Activated naive CD4-positive, alpha-beta T cell treated with anti-CD3 and anti-CD28 coated beads, Interleukin-2, amount 50 U/mL, for 16 hours (primary cell): ENCODE measurements at places on chromosomes 7 and 10.

- DNase-seq, result no peak
Measured at GRCh38 chr7:220151-220841, 27.9 kb downstream of the FAM20C start.

GRCh38 chr7:80187727-80188126 is 53.1 kb downstream of the GNAI1 start:
- no peak for DNase-seq

- no peak for DNase-seq
Measured at GRCh38 chr7:157517782-157518513, 181.1 kb downstream of the DNAJB6 start.

- DNase-seq, result no peak
Measured at GRCh38 chr7:2473496-2474180, 2.6 kb downstream of the GRIFIN start.

DNA sequence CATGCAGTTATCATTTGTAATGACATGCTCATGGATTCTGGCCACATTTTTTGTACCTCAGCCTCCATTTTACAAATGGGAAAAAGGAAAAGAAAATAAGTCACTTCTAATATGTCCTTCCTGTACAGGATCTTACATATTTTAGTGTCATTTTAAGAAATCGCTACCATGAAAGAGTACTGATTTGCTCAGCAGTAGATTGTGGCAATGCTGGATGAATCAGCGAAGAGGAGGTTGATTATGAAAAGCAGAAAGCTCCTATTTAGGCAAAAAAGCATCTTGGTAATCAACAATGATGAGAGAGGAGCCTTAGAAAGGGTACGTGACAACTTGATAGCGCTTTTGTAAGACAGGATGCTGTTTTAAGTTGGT is 522.9 kb downstream of the PARD3 start:
- DNase-seq, result no peak

GRCh38 chr7:41508755-41509154 is 194.1 kb downstream of the INHBA start:
- DNase-seq, result no peak

DNA sequence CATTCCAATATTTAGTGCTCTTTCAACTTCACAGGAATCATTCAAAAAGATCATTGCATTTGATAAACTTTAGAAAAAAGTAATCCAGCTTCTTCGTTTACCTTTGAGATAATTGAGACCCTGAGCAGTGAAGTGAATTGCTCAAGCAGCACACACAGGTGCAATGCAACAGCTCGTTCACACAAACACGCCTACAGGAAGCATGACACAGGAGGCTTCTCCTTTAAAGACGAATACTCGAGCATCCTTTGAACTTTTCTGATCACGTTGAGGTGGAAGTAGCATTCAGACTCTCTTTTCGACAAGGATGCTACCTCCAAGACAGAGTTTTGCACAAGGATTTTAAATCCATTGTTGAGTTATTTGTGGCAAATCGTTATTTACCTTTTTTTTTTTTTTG is 18.0 kb upstream of the RSU1 start:
- peak; percentile 39 for DNase-seq

DNA sequence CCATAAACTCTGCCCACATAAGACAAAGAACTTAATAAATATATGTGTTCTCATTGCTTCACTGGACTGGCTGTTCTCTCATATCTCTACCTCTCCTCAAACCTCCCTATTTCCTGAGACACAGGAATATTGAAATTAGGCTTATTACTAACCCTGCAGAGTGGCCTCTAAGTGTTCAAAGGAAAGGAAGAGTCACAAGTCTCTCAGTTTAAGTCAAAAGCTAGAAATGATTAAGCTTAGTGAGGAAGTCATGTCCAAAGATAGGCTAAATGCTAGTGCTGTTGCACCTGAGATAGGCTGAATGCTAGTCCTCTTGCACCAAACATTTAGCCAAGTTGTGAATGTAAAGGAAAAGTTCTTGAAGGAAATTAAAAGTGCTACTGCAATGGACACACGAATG is 41.1 kb downstream of the GNAI1 start:
- DNase-seq, result no peak

DNA sequence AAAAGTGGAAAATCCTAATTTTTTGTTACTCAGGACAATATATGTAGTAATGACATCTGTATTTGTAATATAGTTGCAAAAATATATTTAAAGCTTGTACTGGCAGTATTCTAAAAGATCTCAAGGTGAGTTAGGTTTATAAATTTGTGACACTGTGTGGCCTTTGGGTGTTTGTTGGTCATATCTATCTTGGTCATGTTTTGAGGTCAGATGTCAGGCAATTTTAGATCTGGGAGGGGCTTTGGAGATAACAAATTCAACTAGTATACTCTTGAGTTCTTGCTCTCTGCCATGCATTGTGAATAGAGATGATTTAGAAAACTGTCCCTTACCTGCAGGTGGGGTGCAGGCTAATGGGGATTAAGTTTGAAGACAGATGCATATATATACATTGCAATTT is 3.1 kb downstream of the TBC1D12 start:
- DNase-seq, result no peak

DNA sequence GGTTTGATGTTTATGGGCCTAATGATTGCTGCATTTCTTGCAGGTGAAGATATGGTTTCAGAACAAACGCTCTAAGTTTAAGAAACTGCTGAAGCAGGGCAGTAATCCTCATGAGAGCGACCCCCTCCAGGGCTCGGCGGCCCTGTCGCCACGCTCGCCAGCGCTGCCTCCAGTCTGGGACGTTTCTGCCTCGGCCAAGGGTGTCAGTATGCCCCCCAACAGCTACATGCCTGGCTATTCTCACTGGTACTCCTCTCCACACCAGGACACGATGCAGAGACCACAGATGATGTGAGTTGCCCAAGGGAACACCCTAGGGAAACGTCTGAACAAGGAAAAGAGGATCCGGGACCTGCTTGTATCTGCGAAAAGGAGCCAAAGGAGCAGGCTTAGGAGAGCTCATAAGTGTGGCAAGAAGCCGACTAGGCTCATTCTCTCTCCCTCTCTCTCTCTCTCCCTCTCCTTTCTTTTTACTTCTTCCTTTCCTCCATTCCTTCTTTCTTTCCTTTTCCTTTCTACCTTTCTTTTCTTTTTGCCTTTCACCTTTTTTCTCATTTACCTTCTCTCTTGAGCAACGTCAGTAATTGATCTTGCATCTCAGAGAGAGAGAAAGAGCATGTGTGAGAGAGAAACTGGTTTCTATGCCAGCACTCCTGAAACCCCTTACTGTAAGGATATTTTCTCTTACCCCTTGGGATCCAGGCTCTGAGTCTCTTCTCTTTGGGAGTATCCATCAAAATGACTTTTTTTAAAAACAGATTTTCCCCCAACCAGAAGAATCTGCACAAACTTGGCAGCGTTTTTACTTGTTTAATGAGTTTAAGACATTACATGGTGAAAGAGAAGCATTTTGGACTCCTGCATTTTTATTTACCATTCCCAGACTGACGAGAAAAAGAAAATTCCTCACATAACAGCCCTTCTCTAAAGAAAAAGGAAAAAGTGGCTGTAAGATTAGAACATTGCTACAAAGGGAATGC is 4.7 kb downstream of the DLX6 start:
- no peak for DNase-seq

DNA sequence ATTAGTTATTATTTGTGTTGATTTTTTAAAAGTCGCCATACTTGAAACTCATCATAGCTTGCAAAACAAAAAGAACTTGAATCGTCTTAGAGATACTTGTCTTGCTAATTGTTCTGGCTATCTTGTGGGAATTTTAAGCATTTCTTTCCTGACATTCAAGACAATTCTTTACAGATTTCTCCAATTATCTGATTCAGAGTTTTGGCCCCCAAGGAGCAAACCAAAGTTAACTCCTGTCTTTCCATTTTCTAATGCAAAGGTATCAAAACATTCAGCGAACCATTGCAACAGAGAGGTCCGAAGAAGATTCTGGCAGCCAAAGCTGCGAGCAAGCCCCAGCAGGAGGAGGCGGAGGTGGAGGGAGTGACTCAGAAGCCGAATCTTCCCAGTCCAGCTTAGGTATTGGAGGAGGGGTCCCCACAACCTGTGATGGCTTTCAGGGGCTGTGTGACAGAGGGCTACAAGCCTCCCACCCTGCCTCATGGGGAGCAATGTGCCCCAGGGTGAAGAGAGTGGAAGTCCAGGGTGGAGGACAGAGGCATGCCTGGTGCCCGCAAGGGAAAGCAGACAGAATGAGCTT is 119.4 kb upstream of the STK17A start:
- no peak for DNase-seq

GRCh38 chr7:96179341-96179740 is 142.6 kb downstream of the SLC25A13 start:
- no peak for DNase-seq

GRCh38 chr7:47536661-47537611 is 45.0 kb downstream of the TNS3 start:
- DNase-seq, result no peak

DNA sequence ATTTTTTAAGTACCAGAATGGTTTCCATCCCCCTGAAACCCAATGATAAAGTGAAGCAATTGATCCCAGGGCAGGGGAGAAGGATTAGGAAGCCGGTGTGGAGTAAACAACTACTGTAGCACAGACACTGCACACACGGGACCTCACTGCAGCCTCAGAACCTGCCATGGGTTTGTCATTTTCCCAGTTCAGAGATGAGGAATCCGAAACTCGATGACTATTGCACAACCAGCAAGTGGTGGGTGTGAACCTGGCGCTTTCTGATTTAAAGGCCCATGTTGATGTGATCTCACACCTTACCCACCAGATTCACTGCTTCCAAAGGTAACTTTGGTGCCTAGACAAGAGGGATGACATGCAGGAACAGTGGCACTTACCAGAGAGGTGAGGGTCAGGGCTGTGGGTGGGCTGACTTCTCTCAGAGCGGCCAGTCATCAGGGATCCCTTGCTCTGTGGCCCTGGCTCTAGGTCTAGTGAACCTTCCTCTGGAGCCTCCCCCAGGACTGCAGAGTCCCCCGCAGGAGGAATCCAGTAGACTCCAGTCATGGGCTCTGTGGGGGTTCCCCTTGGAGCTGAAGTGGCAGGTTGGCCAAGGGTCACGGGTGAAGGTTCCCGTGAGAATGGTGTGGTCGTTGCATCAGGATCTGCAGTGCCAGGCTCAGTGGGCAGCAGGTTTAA is 62.8 kb downstream of the PKD1L1 start:
- DNase-seq, result no peak

- no peak for DNase-seq
Measured at GRCh38 chr7:67856046-67856445, 859.4 kb downstream of the TYW1 start.

DNA sequence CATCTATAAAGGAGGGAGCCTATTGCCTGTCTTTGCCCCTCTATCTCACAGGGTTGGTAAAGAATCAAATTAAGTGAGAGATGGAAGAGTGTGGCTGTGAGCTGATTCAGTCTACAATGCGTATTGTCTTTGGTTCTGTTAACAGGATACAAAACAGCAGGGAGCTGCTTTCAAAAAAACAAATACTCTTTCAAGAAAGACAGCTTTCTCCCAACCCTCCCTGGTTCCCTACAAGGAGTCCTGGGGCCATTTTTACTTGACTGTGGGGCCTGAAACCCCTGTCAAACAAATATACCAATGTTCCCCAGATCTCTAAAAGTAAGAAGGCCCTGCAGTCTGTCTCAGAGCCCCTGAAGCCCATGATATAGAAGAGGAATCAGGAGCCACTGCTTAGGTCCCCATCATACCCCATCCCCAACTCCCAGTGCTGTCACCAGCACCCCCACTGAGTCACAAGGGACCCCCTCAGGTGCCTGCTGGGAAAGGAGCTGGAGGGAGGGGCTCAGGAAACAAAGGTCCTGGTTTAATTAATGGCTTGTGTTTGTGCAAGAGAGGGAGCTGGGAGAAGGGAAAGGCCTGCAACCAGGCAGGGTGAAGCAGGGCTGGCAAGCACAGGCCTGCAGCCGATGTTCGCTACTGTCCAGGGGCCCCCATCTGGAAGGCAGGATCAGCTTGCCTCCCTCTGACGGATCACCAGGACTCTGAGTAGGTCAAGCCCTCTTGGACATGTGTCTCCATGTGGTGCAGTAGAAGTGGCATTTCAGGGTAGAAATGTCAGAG is 182.0 kb upstream of the GHITM start:
- no peak for DNase-seq

DNA sequence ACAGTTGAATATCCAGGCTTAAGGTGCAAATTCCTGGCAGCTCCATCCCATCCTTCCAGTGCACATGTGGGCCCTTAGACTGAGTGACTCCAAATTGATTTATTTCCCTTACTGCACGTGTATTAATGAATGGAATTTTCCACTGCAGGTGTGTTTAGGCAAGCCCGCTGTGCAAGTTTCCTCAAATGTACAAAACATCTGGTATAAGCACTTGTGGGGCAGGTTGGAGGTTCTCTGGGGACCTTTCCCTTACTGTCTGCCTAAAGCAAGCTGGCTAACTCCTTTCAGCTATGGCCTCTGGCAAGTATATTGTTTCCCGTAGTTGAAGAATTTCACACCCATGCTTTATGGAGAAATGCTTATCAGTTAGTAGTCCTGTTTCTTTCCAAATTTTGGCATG is 25.3 kb upstream of the GIMAP6 start:
- DNase-seq, result no peak
